Naive thymus-derived CD4-positive, alpha-beta T cell (primary cell): ENCODE measurements at places on chromosomes 7 and 10. TPM values are rescaled to one million over a fixed set of nuclear protein-coding genes. Genes with fewer than 3 reads are reported as not detected.

MSMB gene
- not detected for total RNA-seq

HOXA10 gene
- total RNA-seq, result 0.66 TPM

DNA sequence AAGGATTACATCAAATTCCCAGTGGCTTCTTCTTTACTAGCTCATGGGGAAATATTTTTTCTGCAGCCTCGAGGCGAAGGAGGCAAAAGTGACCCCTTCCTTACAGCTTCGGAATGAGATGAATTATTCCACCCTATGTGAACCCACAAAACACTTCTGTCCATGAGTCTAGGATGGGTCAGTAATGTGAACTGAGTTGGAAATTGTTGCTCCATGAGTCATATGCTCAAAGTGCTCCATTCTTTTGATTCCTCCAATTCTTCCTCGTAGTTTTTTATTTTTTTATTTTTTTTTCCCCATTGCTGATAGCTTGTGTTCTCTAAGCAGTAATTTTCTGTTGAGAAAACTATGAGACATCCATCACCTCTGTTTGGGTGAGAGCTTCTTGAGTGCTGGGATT, 31.7 kb upstream of the FAM204A start:
- H3K4me1 ChIP-seq, result no peaks in the 10 kb centered on the region
- H3K4me3 ChIP-seq, result no peak overlapping the region
- H3K27ac ChIP-seq, result no peak overlapping the region
- DNase-seq, result no peak
- H3K27me3 ChIP-seq, result no peaks in the 10 kb centered on the region
- no peaks in the 10 kb centered on the region for H3K36me3 ChIP-seq

GRCh38 chr10:48627984-48628609, 23.2 kb upstream of the ARHGAP22 start:
- H3K4me3 ChIP-seq, result no peak overlapping the region
- H3K4me1 ChIP-seq, result no peaks in the 10 kb centered on the region
- no peak overlapping the region for H3K27ac ChIP-seq
- DNase-seq, result no peak
- no peaks in the 10 kb centered on the region for H3K36me3 ChIP-seq

DNA sequence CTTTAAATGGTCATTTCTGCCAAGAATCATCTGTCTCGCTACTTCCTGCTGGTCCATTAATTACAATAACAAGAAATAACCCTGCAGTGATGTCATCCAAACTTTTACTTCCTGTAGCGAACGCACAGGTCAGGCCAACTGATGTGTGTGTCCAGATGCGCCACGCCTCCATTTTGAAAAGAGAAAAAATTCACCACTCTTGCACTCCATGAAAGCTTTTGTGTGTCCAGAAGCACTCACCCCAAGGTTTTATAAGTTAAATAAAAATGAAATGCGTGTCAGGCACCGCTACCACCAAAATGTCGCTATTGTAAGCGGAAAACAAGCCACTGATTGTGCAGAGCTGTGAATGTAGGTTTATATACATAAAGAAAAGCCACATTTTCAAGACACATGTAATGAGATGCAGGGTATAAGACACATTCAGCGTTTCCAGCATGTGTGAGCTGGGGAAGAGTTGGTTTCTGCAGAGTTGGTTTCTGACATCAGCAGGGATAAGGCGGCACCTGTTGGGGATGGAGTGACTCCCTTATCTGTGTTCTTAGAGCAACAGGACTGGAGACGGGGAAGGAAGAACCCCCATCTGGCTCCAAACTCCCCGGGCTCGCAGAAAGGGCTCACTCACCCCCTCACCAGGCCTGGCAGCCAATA, 83.3 kb downstream of the CTBP2 start:
- H3K4me3 ChIP-seq, result no peak overlapping the region
- H3K4me1 ChIP-seq, result no peaks in the 10 kb centered on the region
- no peaks in the 10 kb centered on the region for H3K27me3 ChIP-seq
- H3K36me3 ChIP-seq, result no peaks in the 10 kb centered on the region
